ENCODE measurements at places on chromosomes 3 and 15.
A peak's percentile ranks its signal among the peaks of the same experiment; 100 is the strongest.

- no peak for DNase-seq
Observed at GRCh38 chr15:48244921-48245320, 38.8 kb downstream of the SLC12A1 start.

GRCh38 chr15:29612701-29613100 is 209.6 kb downstream of the TJP1 start:
- DNase-seq: no peak

GRCh38 chr15:35139822-35140221 is 54.7 kb upstream of the NANOGP8 start:
- DNase-seq: no peak

DNA sequence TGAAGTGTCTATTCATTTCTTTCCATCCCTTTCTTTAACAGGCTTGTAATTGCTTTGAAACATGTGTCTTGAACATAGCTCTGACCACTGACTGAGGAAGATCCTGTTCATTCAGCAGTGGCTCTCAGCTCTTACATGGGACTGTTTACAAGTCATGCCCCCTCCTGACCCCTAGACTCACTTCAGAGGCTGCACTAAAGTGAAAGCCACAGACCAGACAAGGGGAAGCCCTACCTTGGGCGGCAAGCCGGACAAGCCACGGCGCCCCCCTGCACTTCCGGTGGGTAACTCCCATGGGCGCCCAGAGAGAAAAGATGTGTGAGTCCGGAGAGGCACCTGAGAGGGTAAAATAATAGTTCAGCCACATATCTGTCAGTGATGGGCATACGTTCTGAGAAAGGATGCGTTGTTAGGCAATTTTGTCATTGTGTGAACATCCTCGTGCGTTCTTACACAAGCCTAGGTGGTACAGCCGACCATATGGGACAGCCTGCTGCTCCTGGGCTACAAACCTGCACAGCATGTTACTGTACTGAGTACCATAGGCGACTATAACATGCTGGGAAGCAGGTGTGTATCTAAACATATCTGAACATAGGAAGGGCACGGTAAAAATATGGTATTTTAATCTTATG is 116.2 kb downstream of the CHSY1 start:
- no peak for DNase-seq

GRCh38 chr15:42672444-42672843 is 64.5 kb downstream of the CDAN1 start:
- DNase-seq: no peak

- no peak for DNase-seq
Observed at GRCh38 chr3:11640009-11640673, 3.6 kb downstream of the VGLL4 start.

GRCh38 chr3:65642883-65643282 is 395.8 kb downstream of the MAGI1 start:
- DNase-seq: no peak

DNA sequence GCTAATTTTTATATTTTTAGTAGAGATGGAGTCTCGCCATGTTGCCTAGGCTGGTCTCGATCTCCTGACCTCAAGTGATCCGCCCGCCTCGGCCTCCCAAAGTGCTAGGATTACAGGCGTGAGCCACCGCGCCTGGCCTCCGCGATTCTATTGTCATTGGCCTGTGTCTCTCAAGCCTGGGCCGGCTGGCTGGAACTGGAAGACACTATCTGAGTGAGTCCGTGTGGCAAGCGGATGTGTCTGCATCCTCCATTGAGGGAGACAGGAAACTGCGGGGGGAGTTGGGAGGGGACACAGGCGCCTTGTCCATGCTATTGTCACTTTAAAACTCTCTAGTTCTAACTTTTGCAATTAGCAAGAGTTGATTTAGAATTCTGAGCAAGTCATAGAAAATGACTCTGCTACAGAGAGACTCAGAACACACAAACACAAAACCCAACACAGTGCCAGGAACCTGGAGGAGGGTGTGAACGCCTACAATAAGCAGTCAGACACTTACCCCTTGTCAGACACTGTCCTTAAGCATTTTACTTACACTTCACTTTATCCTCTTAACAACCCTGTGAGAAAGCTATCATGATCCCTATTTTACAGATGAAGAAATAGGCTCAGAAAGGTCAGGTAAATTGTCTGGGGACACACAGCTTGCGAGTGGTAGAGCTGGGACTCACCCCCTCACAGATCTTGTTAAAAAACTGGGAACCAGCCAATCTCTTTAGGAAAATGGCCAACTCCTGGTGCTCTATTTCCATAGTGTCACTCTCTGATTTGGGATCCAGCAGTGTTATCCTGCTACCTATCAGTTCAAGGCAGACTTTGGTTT is 38.7 kb downstream of the ANP32A start:
- DNase-seq: no peak

GRCh38 chr3:37551857-37552256 is 309.8 kb upstream of the CTDSPL start:
- DNase-seq: no peak

DNA sequence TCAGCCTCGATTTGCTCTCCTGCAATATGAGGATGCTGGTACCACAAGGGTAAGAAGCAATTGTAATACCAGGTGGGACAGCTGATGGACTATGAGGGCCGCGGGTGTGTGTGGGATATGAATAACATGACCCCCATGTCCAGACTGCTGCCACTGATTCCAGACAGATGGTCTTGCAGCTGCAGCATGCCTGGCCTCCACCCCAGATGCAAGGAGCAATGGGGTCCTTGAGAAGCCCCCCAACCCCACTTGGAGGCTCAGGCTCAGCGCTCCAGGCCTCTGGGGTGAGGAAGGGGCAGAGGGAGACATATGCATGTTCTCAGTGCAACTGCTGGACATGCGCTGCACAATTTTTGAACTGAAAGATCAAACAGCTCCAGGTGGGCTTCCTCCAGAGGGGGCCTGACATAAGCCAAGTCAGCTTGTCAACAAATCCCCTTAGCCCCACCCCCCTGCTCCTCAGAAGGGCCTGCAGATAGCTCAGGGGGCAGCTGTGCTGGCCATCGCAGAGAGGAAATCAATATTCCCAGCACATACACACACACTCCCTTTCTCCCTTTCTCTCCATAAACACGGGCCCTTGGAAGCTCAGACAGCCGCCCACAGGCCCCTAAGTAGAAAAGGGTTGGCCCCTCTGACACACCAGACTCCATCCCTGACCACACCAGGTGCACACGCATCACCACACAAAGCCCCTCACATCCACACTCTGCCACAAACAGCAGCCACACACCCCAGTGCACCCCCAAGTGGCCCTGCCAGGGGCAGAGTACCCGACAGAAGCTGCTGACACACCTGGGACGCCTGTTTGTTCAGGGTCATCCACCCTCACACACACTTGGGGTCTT is 107.0 kb downstream of the IQSEC1 start:
- no peak for DNase-seq

DNA sequence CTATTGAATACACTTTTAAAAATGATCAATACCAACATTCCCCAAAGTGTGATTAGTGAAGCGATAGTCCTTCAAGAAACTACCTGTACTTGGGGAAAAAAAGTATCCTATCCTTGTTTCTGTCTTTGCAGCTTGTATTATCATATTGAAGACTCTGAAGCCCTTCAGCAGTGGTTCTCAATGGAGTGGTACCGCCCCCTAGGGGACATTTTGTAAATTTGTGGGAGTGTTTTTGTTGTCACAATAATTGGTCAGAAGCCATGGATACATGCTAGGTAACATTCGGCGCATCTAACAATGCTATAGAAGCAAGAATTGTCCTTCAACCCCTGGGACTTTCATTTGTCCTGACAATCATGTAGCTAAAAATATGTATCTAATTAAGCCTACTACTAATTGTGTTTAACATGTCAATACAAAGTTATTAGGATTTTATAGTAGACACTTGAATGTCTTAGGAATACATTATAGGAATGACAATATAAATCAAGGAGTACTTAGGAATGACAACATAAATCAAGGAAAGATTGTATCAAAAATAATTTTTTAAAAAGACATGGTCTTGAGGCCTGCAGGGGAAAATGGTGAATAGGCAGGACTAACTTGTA is 53.7 kb downstream of the NMD3 start:
- peak; percentile 4 for DNase-seq

GRCh38 chr3:133230195-133230594 is 169.7 kb upstream of the BFSP2 start:
- DNase-seq: no peak

- no peak for DNase-seq
Observed at GRCh38 chr3:195828762-195829161, 17.0 kb upstream of the MUC4 start.

DNA sequence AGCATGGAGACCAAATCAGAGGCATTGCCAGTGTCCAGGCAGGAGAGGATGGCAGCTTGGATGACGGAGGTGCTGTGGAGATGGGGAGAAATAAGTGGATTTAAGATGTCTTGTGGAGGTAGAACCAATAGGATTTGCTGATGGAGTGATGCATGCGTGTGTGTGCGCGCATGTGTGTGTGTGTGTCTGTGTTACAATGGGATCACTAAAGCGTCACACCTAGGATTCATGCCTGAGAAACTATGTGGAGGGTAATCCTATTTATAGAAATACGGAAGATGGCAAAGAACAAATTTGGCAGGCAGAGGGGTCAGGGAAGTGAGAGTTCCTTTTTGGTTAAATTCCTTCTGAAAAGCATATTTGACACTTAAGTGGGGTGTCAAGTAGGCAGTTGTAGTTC is 64.8 kb upstream of the ARL8B start:
- no peak for DNase-seq

DNA sequence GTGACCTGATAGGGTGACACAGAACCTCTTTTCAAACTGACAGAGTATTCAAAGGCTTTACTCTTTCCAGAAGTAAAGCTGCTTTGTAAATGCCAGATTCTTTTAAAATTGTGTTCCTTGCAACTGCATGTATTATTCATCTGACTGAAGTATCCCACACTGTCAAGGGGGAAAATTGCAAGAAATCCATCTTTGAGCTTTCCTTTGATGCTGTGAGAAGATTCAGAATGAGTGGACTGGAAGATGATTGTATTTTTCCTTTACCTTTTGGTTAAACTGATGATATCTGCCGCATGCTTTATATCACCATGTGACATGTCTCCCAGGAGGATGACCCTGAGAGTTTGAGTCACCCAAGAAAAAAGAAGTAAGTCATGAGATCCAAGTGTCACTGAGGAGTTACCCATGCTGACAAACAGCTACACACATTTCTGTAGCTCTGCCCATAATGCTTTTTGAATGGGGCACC is 250.8 kb upstream of the CBLB start:
- no peak for DNase-seq

- no peak for DNase-seq
Observed at GRCh38 chr3:7854266-7854665, 647.4 kb upstream of the LMCD1 start.

DNA sequence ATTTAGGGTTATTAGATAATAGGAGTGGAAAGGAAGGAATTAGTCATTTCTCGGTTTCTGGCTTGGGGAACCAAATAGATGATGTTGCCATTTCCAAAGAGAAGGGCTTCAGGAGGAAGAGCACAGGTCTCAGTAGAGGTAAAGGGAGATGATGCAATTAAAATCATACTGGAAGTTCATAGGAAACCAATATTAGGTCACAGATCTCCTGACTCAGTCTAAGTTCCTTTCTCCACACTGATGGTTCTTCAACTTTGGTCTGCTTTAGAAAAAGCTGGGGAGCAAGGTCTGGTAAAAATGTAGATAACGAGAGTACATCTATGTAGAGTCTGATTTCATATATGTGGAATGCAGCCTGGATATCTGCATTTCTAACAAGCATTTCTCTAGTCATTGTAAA is 130.9 kb downstream of the POLQ start:
- DNase-seq: no peak

DNA sequence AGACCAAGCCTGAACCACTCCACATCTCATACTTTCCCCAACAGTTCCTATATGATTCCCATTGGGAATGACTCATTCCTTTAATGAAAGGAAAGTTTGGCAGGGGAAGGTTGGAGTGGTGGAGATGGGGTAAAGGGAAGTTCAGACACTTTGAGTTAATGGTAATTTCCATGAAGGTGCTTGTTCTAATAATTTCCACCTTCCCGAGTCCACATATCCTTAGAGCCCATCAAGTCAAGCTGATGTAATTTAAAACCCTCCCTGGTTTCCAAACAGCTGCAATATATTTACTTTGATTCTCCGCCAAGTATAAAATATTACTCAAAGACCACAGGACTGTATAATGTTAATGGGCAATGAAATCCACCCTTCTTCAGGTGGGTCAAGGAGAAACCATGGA is 95.0 kb upstream of the GALNT15 start:
- no peak for DNase-seq

DNA sequence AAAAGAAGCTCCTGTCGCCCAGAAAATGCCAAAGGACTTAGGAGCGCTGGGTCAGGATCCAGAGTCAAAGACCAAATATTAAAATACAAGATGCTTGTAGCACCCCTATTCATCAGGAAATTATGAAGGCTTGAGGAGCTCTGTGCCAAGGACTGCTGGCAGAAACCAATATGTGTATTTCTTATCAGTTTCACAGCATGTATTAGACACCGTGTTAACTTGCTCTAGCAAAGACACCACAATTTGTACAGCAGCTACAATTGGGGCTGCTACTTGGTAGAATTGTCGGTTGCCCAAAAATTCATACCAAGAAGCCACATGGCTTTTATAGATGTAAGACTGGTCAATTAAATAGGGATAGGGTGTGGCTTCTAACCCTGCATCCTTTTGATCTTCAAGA is 128.8 kb downstream of the CD47 start:
- no peak for DNase-seq

GRCh38 chr3:138937690-138938055 is 9.3 kb downstream of the FOXL2 start:
- no peak for DNase-seq

- DNase-seq: no peak
Observed at GRCh38 chr3:155690921-155691320, 54.0 kb downstream of the PLCH1 start.

- no peak for DNase-seq
Observed at GRCh38 chr3:110419096-110419495, 652.5 kb upstream of the NECTIN3 start.

DNA sequence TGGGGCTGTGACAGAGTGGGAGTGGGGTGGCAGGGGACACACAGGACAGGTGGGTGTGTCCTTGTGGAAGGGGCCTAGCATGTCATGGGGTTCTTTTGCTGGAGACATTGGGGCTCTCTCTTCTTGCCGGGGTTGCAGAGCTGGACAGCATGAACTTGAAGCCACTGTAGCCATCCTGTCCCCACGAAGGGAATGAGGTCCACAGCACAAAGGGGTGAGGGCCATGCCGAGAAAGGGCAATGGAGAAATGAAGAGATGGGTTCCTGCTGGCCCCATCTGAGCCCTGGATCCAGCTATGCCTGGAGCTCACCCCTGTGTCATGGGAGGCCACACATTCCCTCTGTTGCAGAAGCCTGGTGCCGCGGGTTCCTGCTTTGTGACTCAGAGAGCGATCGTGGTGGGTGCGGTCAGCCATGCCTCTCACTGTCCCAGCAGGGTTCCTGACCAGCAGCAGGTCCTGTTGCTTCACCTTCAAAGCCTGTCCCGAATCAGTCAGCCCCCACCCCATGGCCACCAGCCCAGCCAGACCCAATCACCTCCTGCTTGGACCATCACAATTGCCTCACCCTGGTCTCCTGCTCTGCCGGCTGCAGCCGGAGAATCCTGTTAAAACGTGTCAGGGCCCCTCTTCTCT is 50.0 kb downstream of the DNAJB8 start:
- peak; percentile 99 for DNase-seq

GRCh38 chr3:169667166-169668071 is 3.9 kb upstream of the MECOM start:
- no peak for DNase-seq

GRCh38 chr3:49410846-49411534 is 786 bp downstream of the RHOA start:
- DNase-seq: no peak
